Stimulated activated memory B cell treated with anti-CD40 and anti-IgM and Interleukin-4, amounts not matched to agents 10 μg/mL and 1 μg/mL and 100 μg/mL, for 72 hours (primary cell): ENCODE measurements at places on chromosomes 12 and 14.

DNA sequence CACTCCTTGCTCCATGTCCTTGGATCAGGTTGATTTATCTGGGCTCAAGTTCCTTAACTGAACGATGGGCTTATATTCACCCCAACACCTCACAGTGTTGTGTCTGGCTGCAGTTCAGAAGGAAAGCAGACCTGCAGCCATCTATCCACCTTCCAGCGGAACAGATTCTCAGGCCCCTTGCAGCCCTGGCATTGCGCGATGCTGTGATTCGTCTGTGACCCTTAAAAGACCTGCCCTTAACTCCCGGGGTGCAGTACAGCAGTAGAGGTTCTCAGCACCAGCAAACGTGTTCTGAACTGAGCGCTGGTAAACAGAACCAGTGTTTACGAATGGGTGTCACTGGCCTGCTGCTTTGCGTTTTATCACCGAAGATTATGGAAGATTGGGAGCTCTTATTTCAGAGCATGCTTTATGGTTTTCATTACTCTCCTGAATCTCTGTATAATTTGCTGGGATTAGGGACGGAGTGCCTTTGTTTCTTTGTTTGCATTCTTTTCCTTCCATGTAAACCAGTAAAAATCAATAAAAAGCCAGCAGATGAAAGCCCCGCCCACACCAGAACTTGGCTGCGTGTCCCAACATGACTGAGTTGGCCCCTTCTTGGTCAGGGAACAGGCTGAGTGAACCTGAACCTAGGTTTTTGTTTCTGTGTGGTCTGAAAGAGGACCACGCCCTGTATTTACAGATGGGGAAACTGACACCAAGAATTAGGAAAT is 286.7 kb upstream of the CRY1 start:
- ATAC-seq, result no peak

GRCh38 chr12:20629414-20630156 is 65.5 kb upstream of the SLCO1C1 start:
- no peak for ATAC-seq

- ATAC-seq, result no peak
Measured at GRCh38 chr12:124044021-124044420, 71.0 kb downstream of the ZNF664 start.

DNA sequence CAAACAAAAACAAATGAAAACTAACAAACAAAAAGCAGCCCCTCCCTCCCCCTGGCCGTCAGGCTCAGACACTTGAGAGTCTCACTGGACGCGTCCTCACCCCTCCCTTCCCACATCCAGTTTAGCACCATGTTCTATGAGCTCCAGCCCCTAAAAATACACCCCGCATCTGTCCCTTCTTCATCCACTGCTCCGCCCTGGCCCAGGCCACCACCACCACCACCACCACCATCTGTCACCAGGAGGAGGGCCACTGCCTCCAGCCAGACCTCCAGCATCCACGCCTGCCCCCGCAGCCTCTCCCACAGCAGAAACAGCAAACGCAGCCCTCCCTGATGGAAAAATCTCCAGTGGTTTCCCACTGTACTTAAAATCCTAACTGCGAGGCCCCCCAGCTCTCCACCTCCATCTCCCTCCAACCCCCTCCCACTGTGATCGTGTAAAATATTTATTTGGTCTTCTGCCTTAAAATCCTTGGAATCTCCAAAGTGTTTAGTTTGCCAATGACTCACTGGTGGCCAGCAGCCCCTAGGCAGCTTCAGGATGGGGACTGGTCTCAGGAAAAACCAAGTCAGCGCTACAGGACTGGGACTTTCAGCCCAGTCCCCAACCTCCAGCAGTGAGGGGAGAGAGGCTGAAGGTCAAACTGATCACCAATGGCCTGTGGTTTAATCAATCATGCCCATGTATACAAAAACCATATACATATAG is 95.1 kb downstream of the SCARB1 start:
- ATAC-seq, result no peak

DNA sequence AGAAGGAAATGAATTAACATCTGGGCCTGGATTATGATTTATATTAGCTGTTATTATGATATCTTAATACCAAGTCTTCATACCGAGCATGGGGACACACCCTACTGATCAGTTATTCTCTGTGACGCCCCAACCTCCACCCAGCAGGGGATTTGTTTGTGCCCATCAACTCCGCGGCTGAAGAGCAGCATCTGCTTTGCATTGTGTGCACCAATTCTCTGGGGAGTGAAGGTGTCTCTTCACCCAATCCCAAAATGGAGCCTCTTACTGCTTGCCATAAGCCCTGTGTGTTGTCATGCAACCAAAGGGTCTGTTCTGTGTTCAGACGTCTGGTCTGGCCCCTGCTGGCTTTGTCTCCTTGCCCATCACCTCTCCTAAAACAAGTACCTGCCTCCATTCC is 25.4 kb downstream of the DHRS2 start:
- no peak for ATAC-seq

- ATAC-seq, result peak; percentile 64
Measured at GRCh38 chr12:6039894-6040601, 84.4 kb downstream of the VWF start.

GRCh38 chr14:57918791-57919190 is 52.9 kb upstream of the SLC35F4 start:
- no peak for ATAC-seq

- ATAC-seq, result no peak
Measured at GRCh38 chr14:29652571-29652970, 275.1 kb downstream of the PRKD1 start.

DNA sequence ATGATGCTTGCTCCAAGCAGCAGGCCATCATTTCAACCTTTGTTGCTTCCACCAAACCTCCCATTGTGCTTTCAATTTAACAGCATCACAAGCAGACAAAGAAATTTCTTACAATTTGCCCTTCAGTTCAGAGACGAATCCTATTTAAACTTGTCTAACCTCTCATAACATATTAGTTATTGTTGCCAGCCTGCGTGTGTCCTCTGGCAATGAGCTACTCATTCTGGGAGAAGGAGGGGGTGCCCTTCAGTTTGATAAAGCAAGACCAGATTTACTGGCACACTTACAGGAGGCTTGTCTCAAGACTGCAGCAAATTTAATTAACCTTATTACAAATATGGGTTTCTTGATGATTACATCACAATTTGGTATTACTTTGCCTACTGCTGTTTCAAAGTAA is 203.6 kb upstream of the SOX5 start:
- ATAC-seq, result no peak

- ATAC-seq, result no peak
Measured at GRCh38 chr12:104729091-104729490, 229.0 kb downstream of the SLC41A2 start.

DNA sequence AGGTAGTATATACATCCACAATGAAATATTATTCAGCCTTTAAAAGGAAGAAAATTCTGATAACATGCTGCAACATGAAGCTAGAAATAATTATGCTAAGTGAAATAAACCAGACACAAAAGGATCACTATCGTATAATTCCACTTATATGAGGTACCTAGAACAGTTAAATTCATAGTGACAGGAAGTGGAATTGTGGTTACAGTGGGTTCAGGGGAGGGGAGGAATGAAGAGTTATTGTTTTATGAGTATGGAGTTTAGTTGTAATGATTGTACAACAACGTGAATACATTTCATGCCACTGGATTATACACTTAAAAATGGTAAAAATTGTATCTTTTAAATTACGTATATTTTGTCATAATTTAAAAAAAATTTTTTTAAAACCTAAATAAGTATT is 21.0 kb downstream of the EEA1 start:
- ATAC-seq, result no peak

DNA sequence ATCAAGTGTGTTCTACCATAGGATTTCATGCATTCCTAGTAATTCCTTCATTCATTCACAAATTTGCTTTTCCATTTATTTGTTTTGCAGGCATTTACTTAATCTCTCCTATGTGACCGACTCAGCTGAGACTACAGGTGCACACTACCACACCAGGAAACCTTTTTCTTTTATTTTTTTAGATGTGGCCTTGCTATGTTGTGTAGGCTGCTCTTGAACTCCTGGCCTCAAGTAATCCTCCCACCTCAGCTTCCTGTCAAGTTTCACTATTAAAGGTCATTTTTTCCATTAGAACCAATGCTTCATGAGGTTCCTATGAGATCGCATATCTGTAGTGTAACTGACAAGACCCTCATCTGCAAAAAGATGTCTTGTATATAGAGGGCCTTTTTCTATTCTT is 1218.7 kb downstream of the VRK1 start:
- ATAC-seq, result no peak

DNA sequence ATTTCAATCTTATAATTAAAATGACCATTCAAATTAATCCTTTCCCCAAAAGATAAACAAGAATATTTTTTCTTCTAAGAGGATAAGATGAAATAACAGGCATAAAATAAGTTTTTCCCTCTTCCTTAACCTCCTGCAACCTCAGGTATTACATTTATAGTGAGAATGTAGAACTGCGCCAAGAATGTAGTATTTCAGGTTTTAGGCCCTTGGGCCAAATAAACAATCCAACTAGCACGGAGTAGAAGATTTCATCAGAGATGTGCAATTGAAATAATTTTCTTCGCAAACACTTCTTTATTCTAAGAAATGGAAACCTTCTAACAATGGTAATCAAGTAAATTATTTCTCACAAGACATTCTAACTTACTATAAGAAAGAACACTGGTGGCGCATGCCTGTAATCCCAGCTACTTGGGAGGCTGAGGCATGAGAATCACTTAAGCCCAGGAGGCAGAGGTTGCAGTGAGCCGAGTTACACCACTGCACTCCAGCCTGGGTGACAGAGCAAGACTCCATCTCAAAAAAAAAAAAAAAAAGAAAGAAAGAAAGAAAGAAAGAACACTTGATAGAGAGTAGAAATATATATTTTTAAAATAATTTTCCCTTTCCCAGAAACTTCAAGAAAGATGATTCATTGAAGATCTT is 100.8 kb downstream of the TAOK3 start:
- ATAC-seq, result no peak

GRCh38 chr12:32437095-32437515 is 37.7 kb downstream of the FGD4 start:
- ATAC-seq, result peak; percentile 20

DNA sequence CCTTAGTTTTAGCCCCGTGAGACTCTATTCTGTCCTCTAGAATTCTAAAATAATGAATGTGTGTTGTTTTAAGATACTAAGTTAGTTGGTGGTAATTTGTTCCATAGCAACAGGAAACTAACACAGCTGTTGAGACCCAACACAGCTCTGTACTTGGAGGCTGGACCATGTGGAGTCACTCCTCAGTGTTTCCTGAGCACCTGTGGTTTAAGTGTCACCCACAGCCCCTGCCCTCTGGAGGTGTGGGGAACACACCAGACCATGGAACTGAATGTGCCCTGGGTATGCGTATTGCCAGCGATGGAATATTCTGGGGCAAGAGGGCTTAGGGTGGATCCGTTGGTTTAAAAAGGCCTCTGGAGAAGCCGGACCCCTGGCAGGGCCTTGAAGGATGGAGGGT is 16.6 kb upstream of the GPR68 start:
- ATAC-seq, result no peak

- no peak for ATAC-seq
Measured at GRCh38 chr14:84610086-84610485, 919.9 kb upstream of the FLRT2 start.

- no peak for ATAC-seq
Measured at GRCh38 chr12:24113701-24114100, 164.2 kb upstream of the SOX5 start.

DNA sequence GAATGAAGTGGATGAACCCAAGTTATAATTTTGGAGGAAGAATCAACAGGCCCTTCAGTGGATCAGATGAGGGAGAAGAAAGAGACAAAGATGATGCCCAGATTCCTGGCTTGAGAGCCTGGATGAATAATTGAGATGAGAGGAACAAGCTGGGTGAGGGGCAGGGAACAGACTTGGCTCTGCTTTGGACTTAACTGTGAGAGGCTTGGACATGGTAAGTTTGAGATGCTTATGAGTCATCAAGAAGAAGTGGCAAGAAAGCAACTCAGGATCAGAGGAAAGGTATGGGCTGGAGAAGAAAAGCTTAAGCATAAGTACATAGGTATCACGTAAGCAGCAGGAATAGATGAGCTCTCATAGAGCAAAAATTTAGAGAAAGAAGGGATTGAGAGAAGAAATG is 55.3 kb downstream of the FIGNL2 start:
- no peak for ATAC-seq

DNA sequence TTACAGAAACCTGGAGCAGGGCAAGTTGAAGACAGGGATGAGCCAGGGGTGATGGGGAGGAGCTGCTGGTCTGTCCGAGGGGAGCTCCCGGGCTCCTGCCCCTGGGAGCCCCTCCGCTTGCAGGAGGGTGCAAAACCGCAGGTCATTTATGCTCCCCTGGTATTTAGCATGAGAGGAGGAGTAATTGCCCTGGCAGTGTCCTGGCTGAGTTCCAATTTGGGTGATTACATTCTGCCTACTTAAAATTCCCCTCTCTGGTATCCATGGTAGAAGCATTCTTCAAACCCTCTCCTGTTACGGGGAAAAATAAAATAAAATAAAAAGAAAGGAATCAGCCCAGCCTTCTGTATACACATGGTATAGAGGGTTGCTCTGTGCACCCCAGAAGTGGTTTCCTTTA is 61.7 kb upstream of the VRK1 start:
- ATAC-seq, result no peak

- ATAC-seq, result no peak
Measured at GRCh38 chr14:71021347-71022011, 114.2 kb downstream of the PCNX1 start.

DNA sequence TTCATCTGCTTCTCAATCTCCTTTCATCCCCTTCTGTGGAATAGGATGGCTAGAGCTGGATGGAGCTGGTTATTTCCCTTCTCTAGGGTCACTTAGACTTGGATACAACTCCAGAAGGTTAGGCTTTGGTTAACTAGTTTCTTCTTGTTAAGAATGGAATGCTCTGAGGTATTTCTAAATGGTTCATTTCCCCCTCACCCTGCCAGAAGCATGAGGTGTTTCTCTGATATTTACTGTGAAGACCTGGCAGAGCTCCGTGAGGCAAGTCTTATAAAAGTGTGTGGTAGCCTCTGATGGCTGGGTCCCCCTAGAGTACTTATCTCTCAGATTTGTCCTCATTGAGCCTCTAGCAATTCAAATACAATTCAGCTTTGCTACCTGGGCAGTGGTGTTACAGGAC is 207.9 kb downstream of the SLC16A7 start:
- ATAC-seq, result no peak

GRCh38 chr14:54211551-54212308 is 185.1 kb upstream of the CDKN3 start:
- ATAC-seq, result no peak

DNA sequence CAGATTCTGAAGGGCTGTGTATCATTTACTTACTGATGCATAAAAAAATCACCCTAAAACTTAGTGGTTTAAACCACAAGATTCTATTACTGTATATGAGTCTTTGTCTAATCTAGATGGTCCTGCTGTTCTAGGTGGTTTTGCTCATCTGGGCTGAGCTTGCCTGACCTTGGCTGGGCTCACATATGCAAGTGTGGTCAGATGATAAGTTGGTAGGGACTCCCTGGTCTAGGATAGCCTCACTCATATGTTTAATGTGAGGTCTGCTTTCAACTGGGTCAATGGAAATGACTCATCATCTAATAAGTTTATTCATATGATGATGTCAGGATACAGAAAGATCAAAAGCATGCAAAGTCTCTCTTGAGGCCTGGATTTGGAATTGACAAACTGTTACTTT is 887.8 kb downstream of the TRHDE start:
- no peak for ATAC-seq

- ATAC-seq, result no peak
Measured at GRCh38 chr12:18281941-18282340, 20.6 kb downstream of the PIK3C2G start.

GRCh38 chr12:127295630-127296029 is 971.3 kb upstream of the TMEM132C start:
- ATAC-seq, result no peak
